ENCODE measurements at places on chromosomes 2 and 18.

- no peak for DNase-seq
Observed at GRCh38 chr2:70678576-70679143, 89.3 kb downstream of the ADD2 start.

DNA sequence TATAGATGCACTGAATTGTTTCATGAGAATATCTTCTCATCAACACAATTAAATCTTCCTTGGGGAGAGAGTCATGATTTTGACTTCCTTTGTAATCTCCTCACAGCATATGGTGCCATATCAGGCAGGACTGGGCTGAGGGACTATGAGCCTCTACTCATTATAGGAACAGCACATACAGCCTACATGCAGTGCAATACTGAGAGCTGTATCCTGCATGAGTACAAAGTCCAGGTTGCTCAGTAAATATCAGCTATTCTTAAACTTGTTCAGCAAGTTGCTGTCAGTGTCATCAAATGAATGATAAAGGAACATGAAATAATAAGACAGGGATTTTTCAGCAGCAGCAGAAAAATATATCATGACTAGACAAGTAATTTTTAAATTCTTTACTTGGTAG, 10.8 kb downstream of the DLGAP1 start:
- no peak for DNase-seq

DNA sequence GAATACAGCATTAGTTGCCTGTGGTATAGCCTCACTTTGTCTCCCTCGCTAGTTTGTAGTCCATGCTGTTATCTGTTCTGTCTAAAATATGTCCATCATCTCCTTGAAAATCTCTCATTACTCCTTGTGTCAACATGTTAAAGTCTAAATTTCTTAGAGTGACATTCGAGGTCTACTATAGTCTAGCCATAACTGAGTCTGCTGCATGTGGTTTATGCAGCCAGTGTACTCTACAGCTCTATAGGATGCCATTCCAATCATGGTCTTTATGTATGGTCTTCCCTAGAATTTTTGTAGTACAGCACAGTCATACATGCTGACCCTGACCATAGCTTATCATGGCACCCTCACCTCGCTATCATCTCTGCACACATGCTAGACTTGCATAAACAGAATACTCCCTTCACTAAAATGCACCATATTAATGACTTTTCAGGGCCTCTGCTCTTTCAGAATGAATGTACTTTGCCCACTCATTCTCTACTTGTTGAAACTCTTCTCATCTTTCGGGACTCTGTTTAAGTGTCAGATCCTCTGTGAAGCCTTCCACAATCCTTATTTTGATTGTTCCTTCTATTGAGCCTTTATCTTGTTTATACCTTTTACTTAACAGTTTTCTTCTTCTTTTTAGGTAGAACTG, 12.8 kb downstream of the TANK start:
- DNase-seq, result no peak

DNA sequence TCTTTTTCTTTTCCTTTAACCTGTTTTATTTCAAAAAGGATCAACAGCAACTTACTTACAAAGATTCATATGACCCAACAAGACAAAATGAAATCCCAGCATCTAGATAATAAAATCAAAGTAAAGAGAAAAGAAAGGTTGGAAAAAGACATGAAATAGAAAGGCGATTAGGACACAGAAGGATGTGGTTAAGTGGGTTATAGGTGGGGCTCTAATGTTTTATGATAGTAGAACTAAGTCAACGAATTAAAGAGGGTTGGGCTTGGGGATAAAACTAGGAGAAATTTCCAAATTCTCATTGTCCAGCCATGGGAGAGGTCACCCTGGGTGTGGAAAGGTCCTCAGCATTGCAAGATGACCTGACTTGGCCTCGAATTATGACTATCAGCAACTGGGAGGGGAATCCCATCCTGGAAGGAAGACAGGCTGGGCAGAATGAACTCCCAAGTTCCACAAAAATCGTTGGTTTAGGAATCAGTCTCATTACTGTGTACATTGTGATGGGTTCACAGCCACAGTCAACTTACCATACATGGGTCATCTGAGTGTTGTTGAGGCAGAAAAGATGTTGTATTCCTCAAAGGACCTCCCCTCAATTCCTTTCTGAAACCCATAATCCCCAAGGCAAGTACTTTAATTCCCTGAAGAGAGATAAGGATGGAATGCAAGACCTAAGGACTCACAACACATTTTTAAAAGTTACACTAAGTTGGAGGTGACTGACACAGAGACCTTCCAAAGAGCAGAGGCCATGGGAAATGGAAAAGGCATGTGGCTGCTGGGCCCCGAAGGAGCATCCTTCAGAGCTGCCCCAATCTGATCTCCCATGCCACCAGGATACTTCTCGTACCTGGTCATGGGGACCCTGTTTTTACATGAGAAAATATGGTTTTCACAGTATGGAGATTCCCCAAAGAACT, 167.6 kb downstream of the UXS1 start:
- no peak for DNase-seq

DNA sequence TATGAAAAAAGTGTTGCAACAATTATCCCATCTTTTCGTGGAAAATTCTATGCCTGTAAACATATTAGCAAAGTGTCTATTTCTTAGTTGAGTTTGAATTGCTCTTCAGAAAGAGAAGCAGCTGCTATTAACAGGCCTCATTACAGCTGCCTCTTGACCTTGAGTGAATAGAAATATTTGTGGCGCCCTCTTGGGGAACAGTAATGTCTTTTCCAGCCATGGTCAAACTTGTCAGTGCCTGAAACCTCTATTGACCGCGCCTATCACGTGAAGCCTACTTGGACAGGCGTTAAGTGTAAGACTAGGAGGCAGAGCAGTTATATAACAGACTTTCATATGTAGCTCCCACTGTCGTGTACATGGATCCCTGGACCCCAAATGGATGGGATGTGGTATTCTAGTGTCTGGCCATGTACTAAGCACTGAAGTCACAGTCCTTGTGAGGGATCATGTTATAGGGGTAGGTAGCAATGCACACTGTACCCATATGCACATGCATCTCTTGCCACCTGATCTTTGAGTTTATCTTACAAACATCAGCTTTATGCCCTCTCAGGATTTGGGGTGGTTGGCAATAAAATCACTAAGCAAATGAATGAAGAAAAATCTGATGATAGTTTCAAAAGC, 245.0 kb downstream of the PTGR3 start:
- peak; percentile 83 for DNase-seq

- DNase-seq, result no peak
Observed at GRCh38 chr2:100620481-100620880, 57.7 kb downstream of the PDCL3 start.

GRCh38 chr2:229179628-229180027, 91.5 kb downstream of the PID1 start:
- peak; percentile 24 for DNase-seq

DNA sequence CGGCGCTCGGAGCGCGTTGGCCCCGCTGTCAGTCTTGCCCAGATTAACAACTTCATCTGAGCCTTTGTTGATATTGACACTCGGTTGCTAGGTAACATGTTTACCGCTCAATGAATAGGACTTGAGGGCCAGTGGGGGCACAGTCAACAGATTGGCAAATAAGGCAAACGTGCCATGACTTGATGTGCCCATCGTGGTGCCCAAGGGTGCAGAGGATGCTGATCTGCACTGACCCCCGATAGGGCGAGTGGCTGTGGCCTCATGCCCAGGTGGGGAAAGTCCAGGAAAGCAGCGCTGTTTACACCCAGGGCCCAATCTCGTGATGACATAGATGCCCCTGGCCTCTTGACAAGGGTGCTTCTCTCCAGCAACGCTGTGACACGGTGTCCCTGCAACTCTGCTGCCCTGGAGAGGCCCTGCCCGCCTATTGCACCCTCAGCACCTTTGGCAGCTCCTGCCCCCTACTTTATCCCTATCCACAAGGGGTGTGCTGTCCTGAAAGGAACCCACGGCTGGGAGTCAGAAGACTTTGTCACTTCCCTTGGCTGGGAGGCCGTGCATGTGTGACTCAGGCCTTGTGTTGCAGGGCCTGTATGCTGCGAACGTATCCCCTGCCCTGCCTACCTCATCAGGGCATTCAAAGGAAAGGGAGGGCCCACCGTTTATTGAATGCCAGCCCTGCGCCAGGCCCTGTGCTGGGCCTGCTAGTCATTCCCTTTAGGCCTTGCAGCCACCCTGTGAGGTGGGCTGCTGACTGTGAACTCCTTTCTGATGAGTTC, 158.0 kb downstream of the INHBB start:
- no peak for DNase-seq

- DNase-seq, result no peak
Observed at GRCh38 chr2:231527955-231528635, 2.1 kb downstream of the NMUR1 start.

DNA sequence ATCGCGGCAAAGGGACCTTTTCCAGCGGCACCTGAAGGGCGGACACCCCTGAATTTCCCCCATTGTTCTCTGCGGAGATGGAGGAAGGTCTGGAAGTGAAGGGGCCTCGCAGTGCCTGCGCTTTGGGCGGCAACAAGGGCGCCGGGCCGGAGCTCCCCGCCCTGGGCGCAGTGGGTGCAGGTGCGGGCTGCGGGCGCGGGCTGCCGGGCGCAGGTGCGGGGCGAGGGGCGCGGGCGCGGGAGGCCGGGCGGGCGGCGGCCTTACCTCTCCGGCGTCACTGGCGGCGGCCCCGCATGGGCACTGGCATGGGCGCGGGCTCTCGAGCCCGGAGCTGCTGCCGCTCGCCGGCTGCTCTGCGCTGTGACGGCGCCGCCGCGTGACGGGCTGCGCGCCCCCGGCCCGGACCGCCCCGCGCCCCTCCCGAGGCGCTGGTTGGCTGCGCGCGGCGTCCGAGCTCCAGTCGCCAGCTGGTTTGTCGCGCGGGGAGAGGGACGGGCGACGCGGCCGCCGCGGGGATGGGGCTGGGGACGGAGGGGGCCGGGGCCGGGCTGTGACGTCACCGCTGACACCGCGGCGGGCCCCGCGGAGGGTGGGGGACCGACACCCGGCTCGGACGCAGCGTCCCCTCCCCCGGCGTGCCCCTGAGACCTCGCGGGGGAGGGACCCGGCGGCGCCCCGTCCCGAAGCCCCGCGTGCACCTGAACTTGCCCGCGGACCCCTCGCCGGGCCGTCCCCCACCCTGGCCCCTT, at the start of gene KIF1A:
TSS of gene KIF1A (minus strand) at position 362 of the 749 bp plus-strand sequence. CDS start 22,467 bp downstream, outside the sequence.
- DNase-seq, result peak; percentile 95

- DNase-seq, result no peak
Observed at GRCh38 chr2:171173087-171173486, 12.4 kb upstream of the TLK1 start.

DNA sequence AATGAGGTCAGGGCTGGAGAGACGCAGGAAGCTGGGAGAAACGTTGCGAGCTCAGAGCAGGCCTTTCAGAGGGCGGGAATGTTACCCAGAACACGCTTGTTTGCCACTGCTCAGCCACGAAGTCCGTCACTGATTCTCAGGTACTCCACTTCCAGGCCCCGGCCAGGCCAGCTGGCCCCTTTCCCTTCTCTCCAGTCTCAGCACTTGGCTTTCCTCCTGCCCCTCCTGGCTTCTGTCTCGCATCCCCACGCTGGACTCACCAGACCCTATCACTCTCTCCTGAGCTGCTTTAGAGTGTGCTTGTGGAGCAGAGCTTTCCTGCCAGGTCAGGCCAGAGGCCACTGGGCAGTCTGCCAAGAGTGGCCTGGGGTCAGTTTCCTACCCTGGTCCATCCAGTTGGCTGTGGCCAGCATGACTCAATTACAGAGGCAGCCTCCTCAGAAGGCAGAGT, 151.4 kb downstream of the TWIST2 start:
- DNase-seq, result no peak

DNA sequence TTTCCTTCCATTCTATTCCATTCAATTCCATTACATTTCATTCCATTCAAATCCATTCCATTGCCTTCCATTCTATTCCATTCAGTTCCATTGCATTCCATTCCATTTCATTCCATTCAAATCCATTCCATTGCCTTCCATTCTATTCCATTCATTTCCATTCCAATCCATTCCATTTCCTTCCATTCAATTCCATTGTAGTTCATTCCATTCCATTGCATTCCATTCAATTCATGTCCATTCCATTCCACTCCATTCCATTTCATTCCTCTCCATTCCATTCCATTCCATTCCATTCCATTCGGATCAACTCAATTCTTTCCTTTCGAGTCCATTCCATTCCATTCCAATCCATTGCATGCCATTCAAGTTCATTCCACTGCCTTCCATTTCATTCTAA, 1128.3 kb downstream of the RPIA start:
- DNase-seq, result no peak

GRCh38 chr2:64832936-64833335, 156.3 kb upstream of the SLC1A4 start:
- no peak for DNase-seq

- DNase-seq, result no peak
Observed at GRCh38 chr2:144358374-144358964, 161.4 kb downstream of the ZEB2 start.

DNA sequence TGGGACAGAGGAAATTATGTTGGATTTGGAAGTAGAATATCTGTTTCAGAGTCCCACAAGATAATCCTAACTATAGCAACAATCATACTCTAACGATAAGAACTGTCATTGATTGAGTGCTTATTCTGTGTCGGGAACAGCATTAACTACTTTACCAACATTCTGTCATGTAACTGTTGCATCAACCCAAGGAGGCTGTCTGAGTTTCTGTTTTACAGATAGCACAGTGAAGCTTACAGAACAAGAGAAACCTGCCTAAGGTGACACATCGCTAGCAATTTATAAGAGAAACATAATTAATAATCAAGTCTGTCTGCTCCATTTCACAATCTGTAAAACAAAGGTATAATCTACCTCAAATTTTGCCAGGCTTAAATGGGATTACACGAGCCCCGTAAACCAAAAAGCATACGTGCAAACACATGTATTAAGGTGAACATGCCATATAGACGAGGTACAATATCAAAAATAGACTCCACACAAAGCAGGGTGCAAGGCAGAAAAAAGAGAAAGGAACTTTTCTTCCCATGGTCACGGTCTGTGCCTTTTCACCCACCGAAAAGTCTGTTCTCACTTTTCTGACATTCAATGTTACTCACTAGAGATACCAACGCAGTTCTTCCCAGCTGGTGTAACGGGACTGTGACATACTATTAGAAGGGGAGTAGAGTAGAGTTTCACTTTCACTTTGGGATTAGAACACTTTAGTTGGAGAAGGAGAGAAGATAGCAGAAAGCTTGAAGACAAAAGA, 37.2 kb upstream of the SLC8A1 start:
- no peak for DNase-seq

DNA sequence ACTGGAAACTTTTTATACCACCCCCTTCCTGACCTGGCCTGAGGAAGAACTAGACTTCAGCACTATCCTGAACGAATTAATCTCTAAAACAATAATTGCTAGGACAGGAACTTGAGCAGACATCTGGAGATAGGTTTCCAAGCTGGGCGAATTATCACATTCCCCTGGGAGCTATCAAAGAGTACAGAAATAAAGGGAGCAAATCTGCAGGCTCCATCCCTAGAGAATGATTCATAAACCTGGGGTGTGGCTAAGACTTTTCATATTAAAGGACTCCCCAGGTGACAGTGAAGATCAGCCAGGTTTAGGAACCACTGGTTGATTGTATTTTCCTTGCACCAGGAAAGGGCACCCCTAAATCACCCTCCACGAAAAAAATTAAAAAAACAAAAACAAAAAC, 105.6 kb upstream of the NOL4 start:
- DNase-seq, result no peak

Data from NCI-H146 (cell line).